ENCODE measurements at places on chromosomes 2 and 18.

DNA sequence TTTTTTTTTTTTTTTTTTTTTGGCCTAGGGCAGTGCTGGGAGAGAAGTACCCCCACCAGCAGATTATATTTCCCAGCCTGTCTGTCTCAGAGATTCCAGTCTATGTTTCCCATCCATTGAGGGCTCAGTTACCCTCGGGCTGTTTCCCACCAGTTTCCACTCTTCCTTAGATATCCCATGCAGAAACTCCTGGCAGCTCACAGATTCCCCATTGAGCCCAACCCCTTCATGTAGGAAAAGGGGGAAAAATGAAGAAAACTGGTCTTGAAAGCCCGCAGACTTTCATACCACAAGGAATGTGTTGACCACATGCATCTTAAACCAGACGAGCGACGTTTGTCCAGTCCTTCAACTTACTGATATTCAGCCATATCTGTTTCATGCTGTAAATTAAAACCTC is 15.2 kb downstream of the ASXL3 start:
- no peaks in the 10 kb centered on the region for H3K36me3 ChIP-seq
- H3K27ac ChIP-seq, result no peak overlapping the region
- no peaks in the 10 kb centered on the region for H3K27me3 ChIP-seq
- no peak for DNase-seq

DNA sequence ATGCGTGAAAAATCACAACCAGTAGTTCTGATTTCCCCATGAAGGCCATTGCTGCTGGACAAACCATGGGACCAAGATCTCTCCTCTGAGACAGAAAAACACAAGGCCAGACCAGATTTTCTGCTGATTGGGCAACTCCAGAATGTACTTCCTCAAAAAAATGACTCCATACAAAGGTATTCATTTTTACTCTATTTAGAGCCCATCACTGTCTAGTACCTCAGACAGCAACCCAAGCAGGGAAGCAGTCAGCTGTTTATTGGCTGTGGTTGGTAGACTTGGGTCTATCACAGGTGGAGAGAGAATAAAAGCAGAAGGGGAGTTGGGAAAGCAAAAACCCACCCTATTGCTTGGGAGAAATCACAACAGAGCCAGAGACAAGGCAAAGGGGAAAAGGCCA is 219.9 kb downstream of the PIK3C3 start:
- no peak overlapping the region for H3K27ac ChIP-seq
- H3K27me3 ChIP-seq, result no peaks in the 10 kb centered on the region
- H3K4me3 ChIP-seq, result no peak overlapping the region
- DNase-seq, result no peak
- no peaks in the 10 kb centered on the region for H3K4me1 ChIP-seq

DNA sequence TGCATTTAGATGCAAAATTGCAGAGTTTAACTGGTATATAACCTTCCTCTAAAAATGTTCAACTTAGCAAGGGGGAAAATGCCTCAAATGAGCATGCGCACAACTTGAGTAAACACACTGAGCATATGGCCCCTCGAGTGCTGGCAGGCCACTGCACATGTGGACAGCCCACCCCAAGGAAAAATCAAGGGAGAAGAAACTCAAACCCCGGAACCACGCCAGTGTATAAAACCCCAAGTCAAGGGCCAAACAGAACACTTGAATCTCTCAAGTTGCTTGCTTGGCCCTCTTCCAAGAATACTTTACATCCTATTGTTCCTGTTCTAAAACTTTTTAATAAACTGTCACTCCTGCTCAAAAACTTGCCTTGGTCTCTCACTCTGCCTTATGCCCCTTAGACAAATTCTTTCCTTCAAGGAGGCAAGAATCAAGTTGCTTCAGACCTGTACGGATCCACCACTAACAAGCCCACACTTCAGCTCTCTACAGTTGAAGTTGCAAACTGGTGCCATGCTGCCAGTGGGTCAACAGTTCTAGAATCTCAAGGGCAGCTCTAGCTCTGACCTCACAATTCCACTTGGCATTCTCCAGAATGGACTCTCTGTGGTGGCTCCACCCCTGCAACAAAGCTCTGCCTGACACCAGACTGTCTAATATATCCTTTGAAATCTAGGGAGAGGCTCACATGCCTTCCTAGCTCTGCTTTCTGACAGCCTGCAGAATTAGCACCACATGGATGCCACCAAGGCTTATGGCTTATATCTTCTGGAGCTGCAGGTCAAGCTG is 38.9 kb downstream of the HIBCH start:
- no peak for DNase-seq
- no peak overlapping the region for H3K4me3 ChIP-seq
- no peak overlapping the region for H3K27ac ChIP-seq
- H3K4me1 ChIP-seq, result peaks cover 8% of the 10 kb centered on the region
- no peaks in the 10 kb centered on the region for H3K27me3 ChIP-seq
- peaks cover 21% of the 10 kb centered on the region for H3K36me3 ChIP-seq

- H3K4me1 ChIP-seq, result peaks cover 4% of the 10 kb centered on the region
- H3K27ac ChIP-seq, result no peak overlapping the region
- H3K27me3 ChIP-seq, result peaks cover 69% of the 10 kb centered on the region
- no peak for DNase-seq
- no peak overlapping the region for H3K4me3 ChIP-seq
- H3K36me3 ChIP-seq, result peaks cover 2% of the 10 kb centered on the region
These were observed 123.7 kb upstream of the SMAD2 start for GRCh38 chr18:48053881-48054816.

DNA sequence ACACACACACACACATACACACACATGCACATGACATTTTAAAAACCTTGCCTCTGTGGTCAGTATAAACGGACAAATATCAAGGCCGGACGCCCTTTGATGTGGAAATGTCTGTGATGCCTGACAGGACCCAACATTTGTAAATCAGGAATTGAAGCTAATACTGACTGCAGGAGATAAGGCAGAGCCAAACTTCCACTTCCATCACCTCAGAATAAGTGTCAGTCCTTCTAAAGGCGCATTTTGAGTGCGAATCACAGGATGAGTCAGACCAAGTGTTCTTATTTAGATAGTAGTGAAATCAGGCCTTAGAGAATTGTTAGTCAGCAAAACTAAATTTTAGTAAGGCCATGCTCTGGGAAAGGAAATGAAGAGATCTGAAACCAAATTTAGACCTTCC is 211.7 kb upstream of the LRATD1 start:
- DNase-seq, result no peak

DNA sequence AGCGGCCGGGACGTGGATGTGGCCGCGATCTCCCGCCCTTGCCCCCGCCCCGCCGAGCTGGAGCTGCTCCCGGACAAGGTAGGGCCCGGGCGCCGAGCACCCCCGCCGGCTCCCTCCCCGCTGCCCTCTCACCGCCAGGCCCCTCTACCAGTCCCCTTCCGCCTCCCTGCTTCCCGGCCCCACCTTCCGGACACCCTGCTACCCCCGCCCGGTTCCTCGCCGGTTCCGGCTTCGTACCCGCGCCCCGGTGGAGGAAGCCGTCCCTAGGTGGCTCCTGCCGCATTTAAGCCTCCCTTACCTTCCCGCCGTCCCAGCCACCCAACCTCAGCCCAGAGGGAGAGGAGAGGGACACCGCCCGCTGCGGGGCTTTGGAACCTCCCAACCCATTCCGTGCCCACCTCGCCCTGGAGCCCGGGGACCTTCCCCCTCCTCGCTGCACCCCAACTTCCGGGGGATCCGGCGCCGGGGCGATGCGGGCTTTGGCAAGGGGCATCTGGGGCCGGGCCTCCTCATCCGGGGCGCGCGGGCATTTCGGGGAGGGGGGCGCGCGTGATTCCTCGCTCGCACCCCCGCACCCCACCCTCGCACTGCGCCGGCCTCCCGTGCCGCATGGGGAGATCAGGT is 475 bp downstream of the B3GNT2 start:
- peak overlapping the region; percentile 54 for H3K27ac ChIP-seq
- peak; percentile 17 for DNase-seq
- H3K27me3 ChIP-seq, result no peaks in the 10 kb centered on the region
- no peaks in the 10 kb centered on the region for H3K36me3 ChIP-seq
- peaks cover 39% of the 10 kb centered on the region for H3K4me1 ChIP-seq

GRCh38 chr2:230924470-230925341 is at the start of gene GPR55:
Gene GPR55 (minus strand): TSS chr2:230925242. CDS start chr2:230910962, 14,280 bp downstream.
- peak within 1 kb of the TSS; percentile 95 for H3K4me3 ChIP-seq
- H3K27ac ChIP-seq, result peak within 1 kb of the TSS; percentile 89
- H3K36me3 ChIP-seq, result peaks cover 2% of the 10 kb centered on the region
- DNase-seq, result no peak
- peaks cover 28% of the 10 kb centered on the region for H3K4me1 ChIP-seq

DNA sequence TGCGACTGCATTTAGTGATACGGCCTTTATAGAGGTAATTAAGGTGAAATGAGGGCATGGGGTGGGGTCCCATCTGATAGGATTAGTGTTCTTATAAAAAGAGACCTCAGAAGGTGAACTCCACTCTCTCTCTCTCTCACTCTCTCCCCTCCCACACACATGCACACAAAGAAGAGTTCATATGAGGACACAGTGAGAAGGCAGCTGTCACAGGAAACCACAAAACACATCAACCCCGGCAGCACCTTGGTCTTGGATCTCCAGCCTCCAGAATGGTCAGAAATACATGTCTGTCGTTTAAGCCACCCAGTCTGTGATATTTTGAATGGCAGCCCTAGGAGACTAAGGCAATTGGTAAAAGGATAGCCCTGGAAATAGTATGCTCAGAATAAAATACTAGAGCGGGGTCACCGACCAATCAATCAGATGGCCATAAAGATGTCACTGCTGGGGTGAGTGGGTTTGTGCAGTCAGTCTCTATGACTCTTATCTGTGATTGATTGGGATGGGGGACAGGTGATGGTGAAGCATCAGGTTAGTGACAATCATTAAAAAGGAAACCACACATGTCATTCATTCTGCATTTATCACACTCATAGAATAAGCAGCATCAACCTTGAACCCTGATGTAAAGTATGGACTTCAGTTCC is 118.9 kb upstream of the POU3F3 start:
- H3K27ac ChIP-seq, result no peak overlapping the region
- H3K27me3 ChIP-seq, result peaks cover 5% of the 10 kb centered on the region
- no peaks in the 10 kb centered on the region for H3K36me3 ChIP-seq
- no peaks in the 10 kb centered on the region for H3K4me1 ChIP-seq
- DNase-seq, result no peak

DNA sequence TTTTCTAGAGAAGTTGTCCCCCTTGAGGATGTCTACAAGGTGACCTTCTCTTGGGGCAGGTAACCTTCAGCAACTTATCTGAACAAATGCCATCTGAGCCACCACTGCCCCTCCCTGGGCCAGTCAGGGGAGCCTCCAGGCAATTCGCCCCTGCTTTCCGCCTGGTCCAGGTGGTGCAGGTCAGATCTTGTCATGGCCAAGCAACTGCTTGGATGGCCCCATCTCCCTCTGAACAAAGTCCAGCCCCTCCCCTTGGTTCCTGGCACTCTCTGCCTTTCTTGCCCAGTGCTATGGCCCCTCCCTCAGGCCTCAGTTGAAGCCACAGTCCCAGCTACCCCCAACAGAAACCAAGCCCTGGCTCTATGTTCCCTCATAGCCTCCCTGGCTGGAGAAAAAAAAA is 138.7 kb downstream of the ALPK2 start:
- DNase-seq, result no peak
- peaks cover 50% of the 10 kb centered on the region for H3K27me3 ChIP-seq
- no peak overlapping the region for H3K27ac ChIP-seq
- H3K36me3 ChIP-seq, result peaks cover 3% of the 10 kb centered on the region
- H3K4me3 ChIP-seq, result no peak overlapping the region
- peaks cover 16% of the 10 kb centered on the region for H3K4me1 ChIP-seq

DNA sequence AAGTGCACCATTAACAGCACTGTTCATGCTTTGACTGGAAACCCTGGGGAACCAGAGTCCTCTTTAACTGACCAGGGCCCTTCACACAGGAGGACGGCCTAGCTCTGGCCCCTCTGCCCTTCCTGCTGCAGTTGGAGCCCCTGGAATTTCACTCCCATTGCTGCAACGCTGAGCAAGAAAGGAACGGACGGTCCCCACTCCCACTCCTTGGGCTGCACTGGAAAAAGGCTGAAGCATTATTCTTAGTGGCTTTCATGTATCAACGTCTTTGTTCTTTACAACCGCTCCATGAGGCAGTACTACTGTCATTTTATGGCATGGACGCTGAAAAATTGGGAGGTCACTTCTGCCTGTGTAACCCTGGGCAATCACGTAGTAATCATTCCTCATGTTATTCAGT is 9.9 kb downstream of the PDIA6 start:
- H3K4me1 ChIP-seq, result peaks cover 16% of the 10 kb centered on the region
- DNase-seq, result no peak
- H3K27ac ChIP-seq, result peak overlapping the region; percentile 70
- no peak overlapping the region for H3K4me3 ChIP-seq
- peaks cover 2% of the 10 kb centered on the region for H3K36me3 ChIP-seq
- H3K27me3 ChIP-seq, result no peaks in the 10 kb centered on the region

- no peak overlapping the region for H3K4me3 ChIP-seq
- H3K36me3 ChIP-seq, result peaks cover 2% of the 10 kb centered on the region
- H3K4me1 ChIP-seq, result peaks cover 33% of the 10 kb centered on the region
- H3K27me3 ChIP-seq, result no peaks in the 10 kb centered on the region
- DNase-seq, result no peak
These were observed 8.3 kb downstream of the FOSL2 start for GRCh38 chr2:28400921-28401320.

GRCh38 chr2:42924418-42924886 is 132.1 kb upstream of the HAAO start:
- peaks cover 5% of the 10 kb centered on the region for H3K36me3 ChIP-seq
- no peaks in the 10 kb centered on the region for H3K4me1 ChIP-seq
- H3K4me3 ChIP-seq, result no peak overlapping the region
- no peak for DNase-seq

- H3K4me1 ChIP-seq, result peaks cover 2% of the 10 kb centered on the region
- no peak overlapping the region for H3K27ac ChIP-seq
- no peak overlapping the region for H3K4me3 ChIP-seq
- DNase-seq, result no peak
These were observed 33.1 kb downstream of the CHN1 start for GRCh38 chr2:174971868-174972781.

DNA sequence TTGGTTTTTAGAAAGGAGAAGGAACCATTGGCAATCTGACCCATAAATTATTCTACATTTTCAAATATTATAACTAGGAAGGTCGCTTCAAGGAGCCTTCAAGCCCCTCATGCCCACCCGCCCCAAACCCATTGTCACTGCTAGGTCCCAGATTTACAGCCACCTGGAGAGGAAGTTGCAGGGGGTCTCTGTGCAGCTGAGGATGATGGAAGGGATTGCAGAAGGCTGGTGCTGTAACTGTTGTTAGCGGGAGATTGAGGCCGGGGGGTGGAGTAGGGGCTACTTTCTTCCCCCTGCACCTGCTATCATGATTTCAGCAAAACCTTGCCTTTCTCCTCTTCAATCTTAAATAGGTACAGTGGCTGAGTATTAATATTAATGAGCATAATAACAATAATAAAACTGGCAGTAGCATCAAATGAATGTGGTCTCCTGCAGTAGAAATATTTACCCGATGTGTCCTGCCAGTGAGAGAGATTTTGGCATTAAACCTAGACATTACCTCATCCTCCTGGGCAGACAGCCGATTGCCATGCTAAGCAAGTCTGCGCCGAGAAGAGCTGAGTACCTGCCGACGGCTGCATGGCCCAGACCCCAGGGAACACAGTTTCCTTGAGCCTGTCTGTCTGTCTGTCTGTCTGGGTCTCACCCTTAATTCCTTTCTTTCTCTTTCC is 225.4 kb downstream of the FAM210A start:
- H3K36me3 ChIP-seq, result peaks cover 7% of the 10 kb centered on the region
- no peak overlapping the region for H3K4me3 ChIP-seq
- peaks cover 24% of the 10 kb centered on the region for H3K4me1 ChIP-seq
- H3K27me3 ChIP-seq, result no peaks in the 10 kb centered on the region
- H3K27ac ChIP-seq, result peak overlapping the region; percentile 87
- DNase-seq, result no peak

All from T-helper 17 cell (primary cell).